ENCODE measurements at places on chromosomes 4 and X.

DNA sequence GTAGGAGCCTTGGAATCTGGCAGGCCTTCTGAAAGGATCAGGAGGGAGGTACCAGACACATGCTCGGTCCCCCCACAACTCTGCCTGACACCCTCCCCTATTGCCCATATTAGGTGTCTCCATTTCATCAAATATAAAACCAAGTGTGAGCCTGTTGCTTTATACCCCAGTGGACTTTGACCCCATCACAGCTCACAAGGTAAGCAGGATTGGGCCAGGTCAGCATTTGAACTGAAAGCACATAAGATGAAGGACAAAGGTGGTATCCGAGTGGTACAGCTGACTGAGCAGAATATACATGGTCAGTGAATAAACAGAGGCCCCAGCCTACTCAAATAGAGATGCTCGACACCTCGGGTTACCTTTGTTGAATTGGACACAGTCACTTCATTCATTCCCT lies 20.0 kb downstream of the SLC25A43 start:
- no peak for DNase-seq

DNA sequence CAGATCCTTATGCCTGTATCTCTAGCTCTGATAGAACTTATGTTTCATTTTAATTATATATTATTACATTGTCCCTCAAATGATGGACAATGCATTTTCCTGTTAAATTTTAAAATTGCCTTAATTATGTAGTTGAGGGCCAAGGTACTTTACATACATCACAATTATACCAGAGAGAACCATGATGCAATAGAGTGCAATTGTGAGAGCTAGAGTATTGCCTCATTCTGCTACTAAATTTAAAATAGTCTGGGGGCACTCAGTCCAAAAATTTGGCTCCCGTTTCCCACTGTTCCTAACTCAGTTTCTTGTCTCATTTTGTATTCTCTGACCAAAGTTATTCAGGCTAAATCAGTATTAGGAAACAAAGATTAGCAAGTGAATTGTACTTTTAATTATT lies 378.5 kb upstream of the ZFP42 start:
- no peak for DNase-seq

- DNase-seq: no peak
Observed at GRCh38 chr4:1018147-1019020, 7.0 kb downstream of the FGFRL1 start.

DNA sequence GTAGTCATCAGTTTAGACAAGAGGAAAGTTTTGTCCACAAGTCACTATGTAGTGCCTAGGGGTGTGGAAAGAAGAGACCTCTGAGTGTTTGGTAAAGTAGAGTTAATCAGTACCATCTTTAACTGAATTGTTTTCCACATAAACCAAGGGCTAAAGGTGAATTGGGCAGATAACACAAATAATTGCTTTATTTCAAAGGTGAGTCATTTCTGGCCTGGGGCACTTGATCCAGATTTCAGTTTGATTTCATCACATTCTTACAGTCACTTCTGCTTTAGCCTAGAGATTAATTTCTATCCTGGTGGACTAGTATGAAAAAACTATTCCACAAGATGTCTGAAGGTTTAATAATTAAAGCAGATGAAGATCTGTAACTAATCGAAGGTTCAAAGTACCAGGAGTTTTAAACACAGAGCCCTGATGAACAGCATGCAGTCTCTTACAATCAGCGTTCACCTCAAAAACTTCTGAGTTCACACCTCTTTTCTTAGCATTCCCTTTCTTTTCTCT lies 74.5 kb upstream of the BOD1L1 start:
- no peak for DNase-seq

DNA sequence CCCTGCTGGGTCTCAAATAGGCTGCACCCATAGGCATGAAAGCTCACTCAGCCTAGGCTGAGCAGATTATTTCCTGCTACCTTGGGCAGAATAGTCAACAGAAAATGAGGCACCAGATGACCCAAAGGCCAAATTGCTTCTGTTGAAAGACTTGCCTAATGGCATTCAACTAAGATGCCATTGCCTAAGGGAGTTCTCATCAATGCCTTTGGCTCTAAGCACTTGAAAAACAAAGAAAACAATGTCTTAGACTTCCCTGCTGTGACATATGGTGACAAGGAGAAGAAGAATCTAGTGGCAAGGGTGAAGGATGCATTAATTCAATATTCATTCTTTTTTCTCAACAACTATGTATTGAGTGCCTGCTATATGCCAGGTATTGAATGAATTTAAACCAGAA lies 25.7 kb upstream of the PCDH19 start:
- no peak for DNase-seq

GRCh38 chr4:1626151-1626550 lies 58.0 kb downstream of the FAM53A start:
- no peak for DNase-seq

- DNase-seq: no peak
Observed at GRCh38 chrX:46737462-46737861, 21.5 kb downstream of the SLC9A7 start.

DNA sequence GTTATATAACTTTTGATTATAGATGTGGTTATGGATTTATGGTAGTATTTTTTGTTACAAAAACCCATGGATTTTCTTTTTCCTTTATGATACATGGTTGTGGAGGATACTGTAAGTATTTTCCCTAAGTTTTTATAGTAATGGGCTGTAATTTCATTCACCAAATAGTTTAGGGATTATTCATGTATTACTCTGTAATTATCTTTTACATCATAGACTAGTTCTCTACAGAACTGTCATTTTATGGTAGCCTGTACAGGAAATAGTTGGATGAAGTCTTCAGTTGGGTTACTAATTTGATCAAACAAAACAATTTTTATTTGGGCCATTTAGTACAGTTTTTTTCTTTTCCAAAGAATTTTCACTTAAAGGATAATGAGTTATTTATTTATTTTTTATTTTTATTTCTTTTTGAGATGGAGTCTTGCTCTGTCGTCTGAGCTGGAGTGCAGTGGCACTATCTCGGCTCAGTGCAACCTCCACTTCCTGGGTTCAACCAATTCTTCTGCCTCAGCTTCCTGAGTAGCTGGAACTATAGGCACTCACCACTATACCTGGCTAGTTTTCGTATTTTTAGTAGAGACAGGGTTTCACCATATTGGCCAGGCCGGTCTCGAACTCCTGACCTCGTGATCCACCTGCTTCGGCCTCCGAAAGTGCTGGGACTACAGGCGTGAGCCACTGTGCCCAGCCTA lies 42.1 kb downstream of the RBPJ start:
- no peak for DNase-seq

DNA sequence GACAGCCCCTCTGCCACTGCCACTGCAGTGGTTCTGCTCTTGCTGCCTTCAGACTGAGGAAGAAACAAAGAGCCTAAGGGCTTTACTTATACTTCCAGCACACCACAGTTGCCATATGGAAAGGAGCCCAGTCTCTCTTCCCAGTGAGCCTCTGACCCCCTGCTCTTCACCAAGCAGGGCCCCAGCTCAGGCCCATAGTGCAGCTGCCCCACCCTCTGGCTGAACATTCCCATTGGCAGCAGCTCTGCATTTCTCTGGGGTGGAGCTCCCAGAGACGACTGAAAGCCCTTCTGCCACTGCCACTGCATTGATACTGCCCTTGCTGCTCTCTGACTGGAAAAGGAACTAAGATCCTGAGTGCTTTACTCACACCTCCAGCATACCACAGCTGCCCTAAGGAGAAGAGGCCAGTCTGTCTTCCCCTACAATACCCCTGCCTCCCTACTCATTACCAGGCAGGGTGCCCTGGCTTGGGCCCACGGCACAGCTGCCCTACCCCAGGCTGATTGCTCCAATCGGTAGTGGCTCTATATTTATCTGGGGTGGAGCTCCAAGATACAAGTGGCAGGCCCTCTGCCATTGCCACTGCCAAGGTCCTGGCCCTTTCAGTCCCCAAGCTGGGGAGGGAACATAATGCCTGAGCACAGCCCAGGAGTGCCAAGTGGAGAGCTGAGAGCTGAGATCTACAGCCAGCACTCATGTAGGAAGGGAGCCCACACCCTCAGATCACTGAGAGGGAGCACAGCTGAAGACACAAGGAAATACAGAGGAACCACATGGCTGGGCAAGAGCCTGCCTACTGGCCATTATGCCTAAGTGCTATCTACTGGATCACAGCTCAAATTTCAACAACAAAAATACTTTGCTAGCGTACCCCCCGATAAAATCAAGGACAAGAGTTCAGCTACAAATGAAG lies 36.0 kb downstream of the AWAT2 start:
- no peak for DNase-seq

DNA sequence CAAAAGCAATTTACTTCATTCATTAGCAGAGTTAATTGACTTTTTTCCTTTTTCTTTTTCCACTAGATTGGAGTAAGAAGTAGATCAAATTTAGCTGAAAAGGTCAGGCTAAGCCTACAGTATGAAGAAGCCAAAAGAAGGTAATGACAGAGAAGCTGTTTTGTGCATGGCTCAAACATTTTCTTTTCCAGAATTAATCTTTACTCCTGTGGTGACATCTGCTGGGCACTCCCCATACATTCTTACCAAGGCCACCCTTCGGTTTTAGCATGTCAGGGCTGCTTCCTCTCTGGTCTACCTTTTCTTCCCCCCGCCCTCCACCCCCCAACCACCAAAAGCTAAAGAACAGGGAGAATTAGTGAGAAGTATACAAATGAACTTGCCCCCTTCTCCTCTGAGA lies 70.2 kb downstream of the CLDN22 start:
- peak; percentile 8 for DNase-seq

DNA sequence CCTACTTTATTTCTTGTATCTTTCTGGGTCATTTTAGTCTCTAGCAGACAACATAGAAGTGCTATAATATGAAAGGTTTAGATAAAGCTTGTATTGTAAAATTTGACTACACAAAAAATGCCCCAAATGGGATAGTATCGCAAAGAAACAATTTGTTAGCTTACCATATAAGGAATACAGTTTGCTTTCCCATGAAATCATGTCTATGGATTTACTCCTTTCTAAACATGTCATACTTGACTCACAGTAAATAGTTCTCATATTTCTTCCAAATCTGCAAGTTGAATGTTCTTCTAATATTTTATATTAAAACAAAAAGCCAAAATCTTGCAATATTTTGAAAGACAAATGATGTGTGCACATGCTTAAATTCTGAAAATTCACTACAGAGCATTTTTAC lies 103.9 kb downstream of the PPA2 start:
- DNase-seq: no peak

DNA sequence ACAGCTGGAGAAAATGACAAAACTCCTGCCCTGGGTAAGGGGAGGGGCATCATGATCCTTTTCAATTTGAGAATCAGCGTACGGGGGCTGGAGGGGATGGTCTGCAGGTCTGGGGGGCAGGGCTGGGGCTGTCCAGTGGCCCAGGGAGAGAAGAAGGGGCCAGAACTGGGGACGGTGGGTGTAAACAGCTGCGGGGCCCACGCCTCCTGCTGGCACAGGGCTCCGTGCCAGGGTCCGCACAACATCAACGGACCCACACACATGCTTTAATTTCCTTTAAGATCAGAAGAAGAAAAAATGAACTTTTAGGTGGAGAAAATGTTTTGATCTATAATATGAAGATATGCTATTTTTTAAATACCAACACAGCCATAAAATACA lies 52.1 kb downstream of the PSAPL1 start:
- no peak for DNase-seq

- no peak for DNase-seq
Observed at GRCh38 chrX:150548684-150549083, 19.7 kb upstream of the MTM1 start.

- no peak for DNase-seq
Observed at GRCh38 chr4:94256144-94256783, 48.6 kb downstream of the SMARCAD1 start.

DNA sequence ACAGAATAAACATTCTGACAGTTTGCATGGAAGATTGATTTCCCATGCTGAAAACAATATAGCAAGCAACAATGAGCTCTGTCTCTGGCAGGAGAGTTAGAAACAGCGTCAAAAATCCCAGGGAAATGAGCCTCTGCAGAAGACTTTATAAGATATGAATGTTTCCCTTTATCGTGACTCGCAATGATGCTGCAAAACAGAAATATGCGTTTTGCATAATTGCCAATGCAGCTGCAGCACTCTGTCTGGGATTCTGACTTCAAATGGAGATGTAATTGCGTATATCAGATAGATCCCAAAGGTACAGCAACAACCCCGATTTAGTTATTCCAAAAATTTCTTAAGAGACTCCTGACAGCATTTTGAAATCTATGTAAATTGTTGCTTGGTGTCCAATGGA lies 702.4 kb upstream of the EPHA5 start:
- DNase-seq: no peak

DNA sequence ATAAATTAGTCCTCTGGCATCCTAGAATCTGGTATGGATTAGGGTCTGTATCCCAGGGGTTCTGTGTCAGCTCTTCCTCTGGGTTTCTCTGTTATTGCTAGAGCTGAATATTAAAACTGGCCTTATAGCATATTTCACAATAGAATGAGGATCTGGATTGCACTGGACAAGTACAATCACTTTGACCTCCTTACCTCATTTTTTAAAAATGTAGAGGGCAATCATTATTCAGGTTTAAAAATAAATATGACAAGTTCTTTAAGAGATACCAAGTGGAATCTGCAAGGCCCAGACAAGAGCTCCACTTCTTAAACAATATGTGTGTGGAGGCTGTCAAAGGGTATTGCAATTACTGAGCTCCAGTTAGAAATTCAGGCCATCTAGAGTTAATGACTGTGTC lies 1.4 kb downstream of the PALLD start:
- no peak for DNase-seq

DNA sequence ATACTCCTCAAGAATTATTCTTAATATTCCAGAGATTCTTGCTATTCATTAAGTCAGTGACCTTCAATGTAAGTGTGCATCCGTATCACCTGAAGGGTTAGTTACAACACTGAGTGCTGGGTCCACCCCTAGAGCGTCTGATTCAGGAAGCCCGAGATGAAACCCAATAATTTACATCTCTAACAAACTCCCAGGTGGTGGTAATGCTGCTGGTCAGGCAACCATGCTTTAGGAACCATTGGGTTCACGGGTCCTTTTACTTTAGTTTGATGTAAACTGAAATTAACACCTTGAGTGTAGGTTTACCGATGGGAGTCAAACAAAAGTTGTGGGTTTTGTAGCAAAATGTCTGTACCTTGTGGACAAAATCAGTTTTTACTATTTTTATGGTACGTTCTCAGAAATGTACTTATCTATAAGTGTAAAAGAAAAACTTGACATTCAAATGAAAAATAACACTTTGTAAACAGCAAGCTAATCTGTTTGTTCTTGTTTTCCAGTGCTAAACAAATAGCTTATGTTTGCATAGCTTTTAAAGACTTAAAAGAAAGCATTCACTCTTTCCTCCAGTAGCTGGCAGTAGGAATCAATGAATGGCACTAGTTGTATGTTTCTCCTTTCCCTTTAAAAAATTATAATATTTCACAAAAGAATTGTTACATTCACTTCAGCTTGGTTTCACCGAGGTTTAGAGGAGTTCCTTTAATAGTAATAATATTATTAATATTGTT lies 32.7 kb downstream of the ACE2 start:
- DNase-seq: no peak

- DNase-seq: no peak
Observed at GRCh38 chr4:2617955-2618354, 81.5 kb downstream of the FAM193A start.

Measured in CD4-positive, alpha-beta T cell treated with Interleukin-17A for 4 hours (primary cell).